ENCODE measurements at places on chromosomes 16 and 17.

GRCh38 chr16:82843606-82844271 is 217.0 kb downstream of the CDH13 start:
- DNase-seq, result no peak

DNA sequence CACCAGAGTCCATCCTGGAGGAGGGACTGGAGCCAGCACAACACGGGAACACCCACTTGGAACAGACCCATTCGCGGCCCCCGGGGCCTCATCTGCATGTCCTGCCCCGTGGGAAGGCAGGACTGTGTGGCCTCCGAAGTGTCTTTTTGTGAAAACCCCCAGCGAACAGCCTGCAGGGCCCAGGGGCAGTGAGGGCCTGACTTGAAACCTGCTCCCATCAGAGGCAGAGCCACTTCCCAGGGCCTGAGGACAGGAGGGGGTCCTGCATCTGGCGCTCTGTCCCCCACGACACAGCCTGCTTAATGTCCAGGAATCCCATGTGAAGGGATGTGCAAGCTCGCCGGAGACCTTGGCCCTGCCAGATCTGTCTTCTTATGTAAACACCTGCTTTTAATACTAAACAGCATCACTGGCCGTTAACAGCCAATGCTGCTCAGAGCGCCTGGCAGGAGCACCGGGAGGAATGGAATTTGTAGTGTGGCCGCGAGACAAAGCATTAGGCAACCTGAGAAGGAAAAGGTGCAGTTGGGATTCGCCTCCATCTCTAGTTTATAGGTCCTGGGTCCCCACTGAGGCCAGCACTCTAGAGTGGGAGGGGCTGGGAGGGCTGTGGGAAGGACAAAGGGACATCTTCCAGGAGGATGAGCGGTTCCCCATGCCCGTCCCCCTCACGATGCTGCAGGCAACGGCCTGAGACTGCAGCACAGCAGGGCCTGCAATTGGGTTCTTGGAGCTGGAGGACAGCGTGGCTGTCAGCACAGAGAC is 9.6 kb upstream of the EVPL start:
- no peak for DNase-seq

- DNase-seq, result no peak
Observed at GRCh38 chr17:6796017-6796886, 20.2 kb downstream of the FBXO39 start.

- no peak for DNase-seq
Observed at GRCh38 chr17:30908717-30909420, 2.8 kb upstream of the TEFM start.

DNA sequence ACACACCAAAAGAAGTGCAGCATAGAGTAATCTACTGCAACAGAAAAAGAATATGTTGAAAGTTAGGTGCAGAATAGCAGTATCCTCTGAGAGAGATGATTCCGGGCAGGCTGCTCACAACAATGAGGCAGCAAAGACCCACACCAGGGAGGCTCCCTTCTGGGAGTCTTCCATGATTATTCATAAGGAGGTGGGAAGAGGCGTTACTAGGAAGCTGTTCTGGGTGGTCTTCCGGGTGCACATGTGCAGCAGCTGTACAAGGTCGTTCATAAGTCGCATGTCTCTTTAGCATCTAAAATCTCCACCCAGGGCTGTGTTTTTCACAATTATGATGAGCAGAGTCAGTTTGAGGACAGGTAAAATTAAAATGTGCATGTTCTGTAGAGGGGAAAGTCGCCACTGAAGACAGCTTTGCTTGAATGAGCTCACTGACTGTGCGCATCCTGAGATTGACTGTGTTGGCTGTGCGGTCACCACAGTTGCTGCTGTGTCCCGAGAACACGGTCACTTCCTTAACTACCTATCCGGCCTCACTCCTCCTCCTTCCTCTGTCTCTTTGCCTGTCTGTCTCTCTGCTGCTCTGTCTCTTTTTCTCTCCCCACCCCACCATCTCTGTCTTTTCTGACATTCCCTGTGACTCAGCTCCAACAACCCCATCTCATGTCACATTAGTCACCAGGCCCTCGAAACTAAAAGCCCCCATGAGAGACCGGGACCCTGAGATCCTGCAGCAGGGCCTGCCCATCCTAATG is 125.5 kb upstream of the HSBP1 start:
- DNase-seq, result no peak

GRCh38 chr17:81651692-81652091 is 4.7 kb downstream of the PDE6G start:
- no peak for DNase-seq

GRCh38 chr17:59423137-59423724 is 91.8 kb downstream of the YPEL2 start:
- DNase-seq, result no peak

DNA sequence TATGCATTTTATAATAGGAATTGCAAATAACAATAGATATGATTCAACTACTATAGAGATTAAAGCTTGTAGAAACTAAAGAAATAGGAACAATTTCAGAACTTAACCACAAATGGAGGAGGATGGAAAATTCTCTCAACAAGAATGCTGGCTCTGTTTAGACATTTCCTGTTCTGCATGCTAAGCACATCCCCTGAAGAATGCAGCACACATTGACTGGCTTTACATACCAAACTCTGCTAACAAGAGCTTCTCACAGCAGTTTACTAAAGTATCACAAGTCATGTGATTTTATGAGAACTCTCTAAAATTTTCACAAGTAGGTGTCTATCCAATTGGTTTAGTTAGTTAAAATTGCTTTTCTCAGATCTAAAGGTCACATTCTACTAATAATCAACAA is 85.2 kb downstream of the SPAG9 start:
- no peak for DNase-seq

All from T-helper 22 cell (primary cell).